ENCODE measurements at places on chromosomes 6 and 20.

DNA sequence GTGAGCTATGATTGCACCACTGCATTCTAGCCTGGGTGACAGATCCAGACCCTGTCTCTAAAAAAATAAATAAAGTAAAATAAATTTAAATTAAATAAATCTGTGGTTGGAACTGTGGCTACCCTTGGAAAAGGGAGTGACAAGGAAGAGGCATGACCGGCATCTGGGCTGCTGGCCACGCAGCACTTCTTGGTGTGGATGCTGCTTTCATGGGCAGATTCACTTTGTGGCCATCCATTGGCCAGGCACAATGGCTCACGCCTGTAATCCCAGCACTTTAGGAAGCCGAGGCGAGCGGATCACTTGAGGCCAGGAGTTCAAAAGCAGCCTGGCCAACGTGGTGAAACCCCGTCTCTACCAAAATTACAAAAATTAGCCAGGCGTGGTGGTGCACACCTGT is 16.1 kb downstream of the EBF4 start:
- peak; percentile 24 for DNase-seq

DNA sequence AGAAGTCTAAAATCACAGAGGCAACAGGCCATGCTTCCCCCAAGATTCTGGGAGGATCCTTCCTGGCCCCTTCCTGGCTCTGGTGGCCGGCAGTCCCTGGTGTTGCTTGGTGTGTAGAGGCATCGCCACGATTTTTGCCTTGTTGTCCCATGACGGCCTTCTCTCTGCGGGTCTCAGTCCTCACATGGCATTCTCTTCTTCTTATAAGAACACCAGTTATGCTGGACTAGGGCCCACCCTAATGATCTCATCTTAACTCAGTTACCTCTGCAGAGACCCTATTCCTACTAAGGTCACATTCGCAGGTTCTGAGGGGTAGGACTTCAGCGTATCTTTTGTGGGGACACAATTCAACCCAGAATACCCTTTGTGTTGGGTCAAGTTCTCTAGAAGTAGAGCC is 168.0 kb downstream of the LINC00237 start:
- no peak for DNase-seq

DNA sequence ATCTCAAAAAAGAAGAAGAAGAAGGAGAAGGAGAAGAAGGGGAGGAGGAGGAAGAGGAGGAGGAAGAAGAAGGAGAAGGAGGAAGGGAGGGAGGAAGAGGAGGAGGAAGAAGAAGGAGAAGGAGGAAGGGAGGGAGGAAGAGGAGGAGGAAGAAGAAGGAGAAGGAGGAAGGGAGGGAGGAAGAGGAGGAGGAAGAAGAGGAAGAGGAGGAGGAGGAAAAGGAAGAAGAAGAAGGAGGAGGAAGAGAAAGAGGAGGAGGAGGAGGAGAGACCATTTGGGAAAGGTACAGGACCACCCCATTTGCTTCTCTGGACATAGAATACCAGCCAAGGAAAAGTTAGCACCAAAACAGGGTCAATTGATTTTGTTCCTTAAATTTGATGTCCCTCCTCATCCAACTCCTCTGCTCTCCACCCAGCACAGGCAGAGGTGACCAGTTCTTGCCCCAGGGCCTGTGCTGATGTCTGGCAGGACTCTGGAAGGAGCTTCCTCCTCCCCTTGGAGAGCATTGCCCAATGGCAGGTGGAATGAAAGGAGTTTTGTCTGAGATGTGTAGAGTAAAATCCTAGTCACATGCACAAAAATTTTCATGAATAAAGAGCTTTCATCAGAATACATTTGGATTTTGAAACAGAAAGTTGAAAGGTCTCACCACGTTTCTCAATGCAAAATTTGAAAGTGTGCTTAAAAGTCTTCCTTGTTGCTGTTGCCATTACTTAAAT is 182.9 kb downstream of the LY86 start:
- no peak for DNase-seq

- DNase-seq = no peak
These were observed 3.9 kb upstream of the SIGLEC1 start for GRCh38 chr20:3716195-3716834.

DNA sequence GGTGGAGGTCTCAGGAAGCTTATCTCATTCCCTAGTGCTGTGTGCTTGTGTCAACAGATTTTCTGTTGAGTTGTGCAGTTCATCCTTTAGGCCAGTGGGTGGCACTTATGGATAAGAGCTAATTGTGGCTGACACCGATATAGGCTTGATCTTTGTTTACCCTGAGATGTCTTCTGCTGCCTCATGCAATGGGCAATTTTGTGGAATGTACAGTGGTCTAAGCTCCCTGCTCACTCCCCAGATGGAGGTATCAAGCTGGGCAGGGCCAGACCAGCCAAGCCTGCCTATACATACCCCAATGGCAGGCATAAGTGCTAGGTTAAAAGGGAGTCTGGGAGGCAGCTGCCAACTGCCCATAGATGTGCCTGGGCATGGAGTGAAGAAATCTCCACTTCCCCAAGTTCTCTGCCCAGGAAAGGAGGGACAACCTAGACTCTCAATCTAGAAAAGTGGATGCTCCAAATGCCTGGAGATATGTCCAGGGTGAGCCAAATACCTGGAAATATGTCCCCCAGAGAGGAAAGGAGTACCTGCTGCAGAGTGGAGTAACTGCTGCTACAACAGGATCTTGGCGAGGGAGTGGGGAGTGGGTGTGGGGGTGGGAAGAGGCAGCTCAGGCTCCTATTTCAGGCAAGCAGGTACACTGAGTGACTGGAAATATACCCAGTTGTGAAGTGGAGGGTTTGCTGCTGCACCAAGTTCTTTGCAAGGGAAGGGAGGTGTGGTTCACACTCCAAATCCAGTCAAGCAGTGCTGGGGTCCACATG is 53.2 kb upstream of the ARG1 start:
- DNase-seq = peak; percentile 67

DNA sequence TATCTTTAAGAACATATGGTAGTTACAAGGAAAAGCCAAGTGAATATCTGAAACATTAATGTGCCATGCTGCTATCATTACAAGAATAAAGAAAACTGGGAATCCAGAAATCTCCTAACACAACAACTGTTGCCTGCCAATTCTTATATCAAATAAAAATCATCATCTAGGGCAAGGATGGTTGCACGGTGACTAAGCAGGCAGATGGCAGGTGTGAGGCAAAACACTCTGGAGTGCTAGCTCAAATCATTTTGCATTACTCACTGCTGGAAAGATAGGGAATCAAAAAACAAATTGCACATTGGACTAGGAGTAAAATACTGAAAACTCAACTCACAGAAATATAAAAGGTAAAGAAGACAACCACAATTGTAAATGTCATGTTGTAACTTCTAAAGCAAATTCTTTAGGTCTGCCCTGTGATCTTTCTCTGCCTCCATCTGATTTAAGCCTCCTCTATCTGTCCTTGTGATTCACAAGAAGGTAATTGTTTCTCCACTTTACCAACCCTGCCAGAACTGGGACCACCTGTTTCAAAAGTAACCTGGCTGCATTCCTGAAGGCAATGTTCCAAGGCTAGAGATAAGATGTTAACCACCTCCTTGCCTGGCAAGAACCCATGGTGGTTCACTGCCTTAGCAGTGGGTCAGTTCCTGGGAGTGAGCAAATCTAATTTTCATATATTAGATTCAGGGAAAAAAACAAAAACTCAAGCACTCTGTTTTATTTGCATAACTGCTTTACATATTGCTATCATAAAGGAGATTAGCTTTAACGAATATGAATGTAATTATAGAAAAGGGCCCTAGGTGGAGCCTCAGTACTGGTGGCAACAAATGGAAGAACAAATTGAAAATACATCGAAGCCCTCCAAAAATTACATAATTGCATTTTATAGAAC is 33.1 kb upstream of the LCA5 start:
- DNase-seq = no peak

DNA sequence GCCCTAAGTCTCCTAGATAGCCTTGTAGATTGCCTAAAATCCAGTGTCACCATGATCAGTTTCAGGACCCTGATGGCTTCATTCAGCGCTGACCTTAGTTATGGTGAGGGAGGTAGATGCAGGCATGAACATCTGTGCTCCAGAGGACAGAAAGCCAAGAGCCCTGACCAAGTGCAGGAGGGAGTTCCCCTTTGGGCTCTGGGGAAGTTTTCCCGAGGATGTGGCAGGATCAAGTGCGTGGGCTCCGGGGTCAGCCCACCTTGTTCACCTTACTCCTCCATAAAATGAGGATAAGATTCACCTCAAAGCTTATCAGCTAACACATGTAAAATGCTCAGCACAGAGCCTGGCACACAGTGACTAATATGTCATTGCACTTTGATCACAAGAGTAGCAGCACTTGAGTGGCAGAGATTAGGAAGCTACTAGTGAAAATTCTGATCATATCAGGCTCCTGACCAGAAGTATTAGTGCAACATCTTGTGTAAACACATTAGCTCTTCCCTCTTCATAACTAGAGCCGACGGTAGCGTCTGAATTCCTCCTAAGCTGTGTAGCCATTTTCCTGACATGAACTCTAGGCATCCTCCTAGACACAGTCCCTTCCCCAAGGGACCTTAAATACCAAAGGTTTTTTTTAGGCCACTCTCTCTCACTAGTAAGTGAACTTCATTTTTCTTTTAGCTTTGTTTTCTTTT is 125.2 kb downstream of the SULF2 start:
- DNase-seq = no peak

DNA sequence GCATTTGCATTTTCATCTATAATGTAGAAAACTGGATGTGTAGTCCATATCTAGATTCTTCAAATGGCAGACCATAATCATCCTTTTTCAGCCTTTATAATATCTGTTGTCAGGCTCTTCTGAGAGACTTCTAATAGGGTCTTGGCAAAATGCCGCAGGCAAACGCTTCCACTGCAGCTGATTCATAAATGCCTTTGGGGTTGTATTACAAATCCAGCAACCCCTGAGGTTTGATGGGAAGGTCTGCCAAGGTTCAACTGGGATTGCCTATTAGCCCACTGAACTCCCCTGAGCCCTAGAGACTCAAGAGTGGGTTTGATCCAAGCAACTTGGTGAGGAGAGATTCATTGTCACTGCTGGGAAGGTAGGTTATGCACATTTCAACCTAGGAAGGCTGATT is 365.2 kb upstream of the POU3F2 start:
- DNase-seq = no peak

GRCh38 chr20:18916886-18917750 is 103.5 kb downstream of the SCP2D1 start:
- DNase-seq = no peak

DNA sequence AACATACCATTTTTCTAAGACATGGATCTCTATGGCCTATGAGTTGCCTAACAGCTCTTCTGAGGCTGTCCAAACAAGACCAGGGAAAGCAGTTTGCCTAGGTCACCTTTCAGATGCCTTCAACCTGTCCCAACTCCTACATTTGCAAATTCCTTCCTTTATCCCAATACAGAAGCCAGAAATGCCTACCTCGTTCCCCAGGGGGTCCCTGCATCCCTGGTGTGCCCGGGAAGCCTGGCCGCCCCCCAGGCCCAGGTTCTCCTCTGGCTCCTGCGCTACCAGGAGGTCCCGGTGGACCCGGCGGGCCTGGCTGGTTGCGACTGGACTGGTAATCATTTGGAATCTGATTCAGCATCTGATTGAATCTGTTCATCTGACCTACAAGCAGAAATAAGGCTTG is 115.9 kb downstream of the COL12A1 start:
- DNase-seq = no peak

GRCh38 chr20:14877301-14878028 is 540.1 kb upstream of the FLRT3 start:
- DNase-seq = no peak

- DNase-seq = no peak
These were observed 191.2 kb upstream of the PDE10A start for GRCh38 chr6:165854061-165854862.

DNA sequence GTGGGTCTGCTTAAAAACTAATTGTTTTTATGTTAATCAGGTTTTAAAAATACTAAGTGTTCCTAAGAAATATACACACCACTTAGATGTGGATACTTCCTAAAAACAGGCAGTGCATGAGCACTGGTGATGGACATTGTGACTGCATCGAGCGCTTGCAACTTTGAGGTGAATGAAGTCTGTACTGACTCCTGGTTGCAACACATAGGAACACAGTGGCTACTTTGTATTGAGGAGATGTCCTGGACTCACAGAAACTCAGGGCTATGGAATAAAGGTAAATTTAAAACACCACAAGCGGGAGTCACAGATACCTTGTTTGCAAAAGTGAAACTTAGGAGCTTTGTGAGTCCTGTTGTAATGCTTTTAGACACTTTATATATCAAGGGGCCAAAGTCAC is 55.6 kb upstream of the POLR1H start:
- no peak for DNase-seq

GRCh38 chr6:95935736-95936135 is 80.0 kb upstream of the FUT9 start:
- no peak for DNase-seq

GRCh38 chr6:130913120-130913519 is 85.9 kb downstream of the SMLR1 start:
- no peak for DNase-seq

GRCh38 chr20:52405417-52405816 is 213.8 kb upstream of the ZFP64 start:
- DNase-seq = no peak

- peak; percentile 69 for DNase-seq
These were observed 71.6 kb downstream of the SH3BGRL2 start for GRCh38 chr6:79702691-79703090.

DNA sequence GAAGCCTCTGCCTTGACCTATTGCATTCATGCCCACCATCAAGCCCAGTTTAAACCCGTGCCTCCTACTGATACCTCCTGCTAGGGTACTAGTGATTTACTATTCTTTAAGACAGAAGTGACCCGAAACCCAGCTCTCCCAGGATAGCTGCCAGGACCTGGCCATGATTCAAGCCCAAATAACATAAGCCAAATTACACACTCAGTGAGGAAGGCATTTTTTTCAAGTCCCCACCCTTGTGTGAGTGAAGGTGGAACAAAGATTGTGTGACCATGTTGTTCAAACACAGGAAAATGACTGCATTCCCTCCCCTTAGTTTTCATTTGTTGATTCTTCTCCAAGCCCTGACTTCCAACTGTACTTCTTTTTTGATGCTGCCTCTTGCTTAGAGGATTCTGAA is 3.7 kb upstream of the KAT14 start:
- DNase-seq = no peak

DNA sequence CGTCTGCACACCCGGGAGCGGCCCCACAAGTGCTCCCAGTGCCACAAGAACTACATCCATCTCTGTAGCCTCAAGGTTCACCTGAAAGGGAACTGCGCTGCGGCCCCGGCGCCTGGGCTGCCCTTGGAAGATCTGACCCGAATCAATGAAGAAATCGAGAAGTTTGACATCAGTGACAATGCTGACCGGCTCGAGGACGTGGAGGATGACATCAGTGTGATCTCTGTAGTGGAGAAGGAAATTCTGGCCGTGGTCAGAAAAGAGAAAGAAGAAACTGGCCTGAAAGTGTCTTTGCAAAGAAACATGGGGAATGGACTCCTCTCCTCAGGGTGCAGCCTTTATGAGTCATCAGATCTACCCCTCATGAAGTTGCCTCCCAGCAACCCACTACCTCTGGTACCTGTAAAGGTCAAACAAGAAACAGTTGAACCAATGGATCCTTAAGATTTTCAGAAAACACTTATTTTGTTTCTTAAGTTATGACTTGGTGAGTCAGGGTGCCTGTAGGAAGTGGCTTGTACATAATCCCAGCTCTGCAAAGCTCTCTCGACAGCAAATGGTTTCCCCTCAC is 21.0 kb downstream of the PRDM1 start:
- DNase-seq = no peak

Data from activated CD8-positive, alpha-beta memory T cell treated with anti-CD3 and anti-CD28 coated beads for 24 hours (primary cell).